ENCODE measurements at places on chromosomes 5 and 9.

DNA sequence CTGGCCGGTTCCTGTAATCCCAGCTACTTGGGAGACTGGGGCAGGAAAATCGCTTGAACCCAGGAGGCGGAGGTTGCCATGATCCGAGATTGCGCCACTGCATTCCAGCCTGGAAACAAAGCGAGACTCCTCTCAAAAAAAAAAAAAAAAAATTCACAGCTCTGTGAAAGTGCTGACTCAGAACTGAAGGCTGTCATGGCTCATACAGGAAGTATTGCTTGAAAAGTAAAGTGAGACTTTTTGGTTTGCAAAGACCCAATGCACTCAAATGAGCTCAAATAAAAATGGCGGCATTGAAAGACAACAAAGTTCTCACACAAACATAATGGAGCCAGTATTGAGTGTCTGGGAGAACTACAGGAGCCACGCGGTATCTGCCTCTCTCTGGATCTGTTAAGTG lies 202.1 kb downstream of the FBXL7 start:
- DNase-seq: no peak

DNA sequence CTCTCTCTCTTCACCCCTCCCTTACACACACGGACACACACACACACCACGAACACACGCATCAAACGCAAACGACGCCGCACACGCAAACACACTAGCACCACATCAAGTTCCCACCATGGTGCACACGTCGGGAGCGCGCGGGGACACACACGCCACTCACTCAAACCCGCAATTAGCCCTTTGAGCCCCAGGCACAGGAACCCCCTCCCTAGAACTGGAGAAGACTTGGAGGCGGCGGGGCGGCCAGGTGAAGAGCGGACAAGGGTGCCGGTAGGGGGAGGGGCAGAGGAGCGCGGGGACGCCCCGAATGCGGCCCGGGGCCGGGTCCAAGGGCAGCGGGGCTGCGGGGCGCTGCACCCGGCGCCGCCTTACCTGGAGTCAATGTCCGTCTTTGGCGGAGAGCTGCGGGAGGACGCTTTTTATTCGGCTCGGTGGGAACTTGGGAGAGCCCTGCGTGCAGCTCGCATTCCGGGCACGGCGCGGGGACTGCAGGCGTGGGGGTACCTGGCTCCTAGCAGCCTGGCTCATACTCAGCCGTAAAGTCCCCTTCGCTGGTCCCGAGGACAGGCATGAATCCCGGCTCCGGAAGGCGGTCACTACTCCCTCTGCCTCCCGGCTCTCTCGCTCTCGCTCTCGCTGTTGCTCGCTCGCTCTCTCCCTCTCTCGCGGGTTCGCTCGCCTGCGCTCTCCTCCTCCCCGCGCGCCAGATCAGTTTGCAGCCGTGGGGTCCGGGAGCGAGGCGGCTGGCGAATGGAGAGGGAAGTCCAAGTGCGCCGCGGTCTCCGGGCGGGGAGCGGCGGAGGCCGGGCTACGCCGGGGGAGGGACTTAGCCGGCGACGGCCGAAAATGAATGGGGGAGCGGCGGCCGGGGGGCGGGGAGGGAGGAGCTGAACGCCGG lies at the start of gene BRINP1:
BRINP1 (minus strand) TSS at position 755 of the 901 bp plus-strand sequence. CDS start 56,080 bp downstream, outside the sequence.
- DNase-seq: peak; percentile 79

DNA sequence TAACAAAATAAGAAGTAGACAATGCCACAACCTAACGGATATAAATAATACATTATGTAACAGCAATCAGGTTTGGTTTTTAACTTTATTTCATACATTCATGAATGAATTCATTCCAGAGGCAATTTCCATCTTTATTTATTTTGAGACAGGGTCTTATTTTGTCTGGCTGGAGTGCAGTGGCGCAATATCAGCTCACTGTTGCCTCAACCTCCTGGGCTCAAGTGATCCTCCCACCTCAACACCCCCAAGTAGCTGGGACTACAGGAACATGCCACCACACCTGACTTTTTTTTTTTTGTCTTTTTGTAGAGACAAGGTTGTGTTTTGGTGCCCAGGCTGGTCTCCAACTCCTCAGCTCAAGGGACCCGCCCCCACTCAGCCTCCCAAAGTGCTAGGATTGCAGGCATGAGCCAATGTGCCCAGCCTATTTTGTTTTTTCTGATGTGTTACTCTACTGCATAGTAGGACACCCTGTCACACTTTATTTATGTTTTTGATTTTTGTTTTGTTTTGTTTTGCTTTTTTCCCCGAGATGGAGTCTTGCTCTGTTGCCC lies 26.3 kb upstream of the C5orf24 start:
- DNase-seq: no peak

GRCh38 chr9:120931231-120932085 lies 4.9 kb upstream of the TRAF1 start:
- no peak for DNase-seq

DNA sequence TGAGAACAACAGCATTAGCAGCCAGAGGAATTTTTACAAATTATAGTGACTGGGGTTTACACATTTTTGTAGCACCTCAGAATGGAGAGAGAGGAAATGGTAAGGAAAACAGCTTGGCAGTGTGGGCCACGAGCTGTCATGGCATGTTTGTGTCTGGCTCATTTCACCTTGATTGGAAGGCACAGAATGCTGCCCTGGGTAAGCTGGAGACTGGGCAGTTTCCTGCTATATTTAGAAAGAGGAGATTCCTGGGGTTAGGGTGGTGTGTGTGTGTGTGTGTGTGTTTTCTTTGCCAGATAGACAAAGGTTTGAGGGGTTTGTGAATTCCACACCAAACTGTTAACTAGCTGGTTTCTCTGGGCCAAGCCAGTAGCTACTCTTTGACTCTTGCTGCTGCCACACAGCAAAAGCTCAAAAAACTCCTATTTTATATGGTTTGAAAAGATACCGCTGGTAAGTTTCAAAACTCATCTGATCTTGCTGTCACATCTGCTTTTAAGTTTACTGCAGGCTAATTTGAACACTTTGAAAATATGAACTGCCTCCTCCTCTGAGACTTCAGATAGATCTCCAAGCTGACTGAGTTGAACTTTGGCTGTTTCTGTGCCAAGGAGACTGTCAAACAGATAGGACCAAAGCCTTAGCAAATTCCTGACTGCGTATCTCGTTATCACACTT lies 9.1 kb downstream of the ARHGAP26 start:
- no peak for DNase-seq

DNA sequence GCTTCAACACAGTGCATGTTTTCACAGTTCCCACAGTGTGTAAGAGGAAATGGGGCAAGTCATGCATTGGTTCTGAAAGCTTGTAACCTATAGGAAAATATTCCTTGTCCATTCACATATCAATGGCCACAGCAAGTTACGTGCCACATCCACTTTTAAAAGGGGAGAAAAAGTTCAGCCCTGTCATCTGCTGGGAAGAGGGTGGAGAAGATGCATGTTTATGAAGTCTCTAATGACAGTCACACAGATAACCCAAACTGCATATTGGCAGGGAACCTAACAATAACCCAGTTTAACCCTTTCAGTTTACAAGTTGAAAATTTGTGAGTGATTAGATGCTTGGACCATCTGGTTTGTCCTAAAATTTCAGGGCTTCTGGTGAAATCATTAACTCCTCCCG lies 159.3 kb downstream of the MTRR start:
- no peak for DNase-seq

- no peak for DNase-seq
Observed at GRCh38 chr9:119500072-119500771, 131.0 kb upstream of the BRINP1 start.

DNA sequence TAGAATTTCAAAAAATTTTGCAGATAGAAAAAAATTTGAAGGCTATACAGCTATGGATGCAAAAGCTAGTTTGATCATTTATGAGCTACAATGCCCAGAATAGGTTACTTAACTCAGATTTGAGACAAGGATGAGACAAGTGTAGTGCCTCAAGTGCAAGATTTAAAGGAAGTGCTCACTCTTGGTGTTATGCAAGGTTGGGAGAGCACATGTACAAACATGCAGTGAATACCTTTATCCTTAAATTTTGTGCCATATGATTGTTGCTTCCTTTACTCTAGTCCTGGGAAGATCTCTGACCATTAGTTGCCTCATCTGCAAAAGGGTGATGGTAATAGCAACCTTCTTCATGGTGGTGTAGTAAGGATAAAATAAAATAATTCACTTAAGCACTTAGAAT lies 31.7 kb upstream of the PPP2R2B start:
- no peak for DNase-seq

DNA sequence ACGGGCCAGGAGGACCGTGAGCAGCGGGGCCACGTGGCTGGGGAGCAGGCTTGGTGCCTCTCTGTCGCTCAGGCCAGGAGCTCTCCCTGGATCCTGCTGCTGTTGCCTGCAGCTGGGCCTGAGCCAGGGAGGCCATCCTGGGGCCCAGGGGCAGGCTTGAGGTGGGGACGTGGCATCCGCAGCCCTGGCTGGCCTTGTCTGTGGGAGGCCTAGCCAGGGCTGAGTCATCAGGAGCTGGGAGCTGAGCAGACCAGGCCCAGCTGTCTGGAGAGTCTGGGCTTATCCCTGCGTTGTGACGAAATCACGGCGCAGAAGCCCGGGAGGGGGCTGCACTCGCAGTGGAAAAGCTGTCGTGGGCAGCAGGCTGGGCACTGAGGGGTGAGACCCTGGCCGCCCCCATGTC lies 138.8 kb upstream of the COL5A1 start:
- DNase-seq: no peak

GRCh38 chr5:1658665-1659064 lies 134.9 kb upstream of the LPCAT1 start:
- no peak for DNase-seq

DNA sequence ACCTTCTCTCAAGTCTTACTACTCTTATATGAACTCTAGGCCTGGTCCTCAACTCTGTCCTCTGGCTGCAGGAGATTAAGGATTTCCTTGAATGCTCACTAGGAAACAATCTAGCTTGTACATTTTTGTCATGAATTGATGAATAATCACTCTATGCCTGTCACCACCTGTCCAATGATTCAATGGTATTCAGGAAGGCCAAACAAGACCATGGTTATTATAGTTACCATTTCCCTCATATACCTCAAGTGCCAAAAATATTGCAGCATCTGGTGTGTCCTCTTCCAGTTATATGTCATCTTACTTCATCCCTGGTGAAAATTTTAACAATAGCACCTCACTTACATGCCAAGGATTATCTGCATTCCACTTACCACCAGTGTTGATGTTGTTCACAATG lies 179.0 kb upstream of the MOCS2 start:
- DNase-seq: no peak

- DNase-seq: no peak
Observed at GRCh38 chr9:84276741-84277140, 63.8 kb downstream of the SLC28A3 start.

All from COR-L47 (cell line).